ENCODE measurements at places on chromosomes 4 and X.

DNA sequence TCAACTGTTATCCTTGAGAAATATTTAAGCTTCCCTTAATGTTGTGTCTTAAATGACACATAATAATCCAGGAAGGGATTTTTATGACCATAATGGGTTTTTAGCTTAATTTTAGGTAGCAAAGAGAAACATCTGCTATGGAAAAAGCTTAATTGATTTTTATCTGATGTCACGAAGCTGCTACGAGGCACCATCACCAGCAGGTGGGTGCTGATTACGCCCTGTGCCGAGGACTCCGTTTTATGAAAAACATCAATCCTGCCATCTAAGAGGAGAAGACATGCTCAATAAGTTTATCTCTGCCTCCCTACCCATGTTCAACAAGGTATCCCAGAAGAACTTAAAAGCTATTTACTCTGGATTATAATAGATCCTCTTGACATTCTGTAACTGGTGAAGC, 280.6 kb upstream of the ZFP42 start:
- no peak for DNase-seq

- DNase-seq: no peak
Observed at GRCh38 chr4:26287756-26288155, 33.1 kb upstream of the RBPJ start.

GRCh38 chrX:119505945-119506344, 37.7 kb downstream of the SLC25A5 start:
- no peak for DNase-seq

DNA sequence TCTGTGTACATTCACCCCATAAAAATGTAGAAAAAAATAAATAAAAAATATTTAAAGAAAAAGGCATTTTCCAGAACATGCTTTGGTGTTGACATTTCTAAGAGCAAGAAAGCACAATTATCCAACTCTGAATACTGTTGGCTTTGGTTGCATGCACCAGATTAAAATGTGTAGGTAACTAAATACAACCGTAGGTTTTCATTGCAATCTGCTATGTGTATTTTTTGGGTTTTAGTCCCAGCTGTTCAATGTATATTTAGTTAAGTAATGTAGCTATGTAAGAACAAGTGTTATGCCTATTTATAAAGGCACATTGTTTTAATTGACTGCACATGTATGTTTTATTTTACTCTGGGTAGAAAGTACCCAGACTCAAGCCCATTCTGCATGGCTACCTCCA, 108.1 kb upstream of the PAQR3 start:
- no peak for DNase-seq

DNA sequence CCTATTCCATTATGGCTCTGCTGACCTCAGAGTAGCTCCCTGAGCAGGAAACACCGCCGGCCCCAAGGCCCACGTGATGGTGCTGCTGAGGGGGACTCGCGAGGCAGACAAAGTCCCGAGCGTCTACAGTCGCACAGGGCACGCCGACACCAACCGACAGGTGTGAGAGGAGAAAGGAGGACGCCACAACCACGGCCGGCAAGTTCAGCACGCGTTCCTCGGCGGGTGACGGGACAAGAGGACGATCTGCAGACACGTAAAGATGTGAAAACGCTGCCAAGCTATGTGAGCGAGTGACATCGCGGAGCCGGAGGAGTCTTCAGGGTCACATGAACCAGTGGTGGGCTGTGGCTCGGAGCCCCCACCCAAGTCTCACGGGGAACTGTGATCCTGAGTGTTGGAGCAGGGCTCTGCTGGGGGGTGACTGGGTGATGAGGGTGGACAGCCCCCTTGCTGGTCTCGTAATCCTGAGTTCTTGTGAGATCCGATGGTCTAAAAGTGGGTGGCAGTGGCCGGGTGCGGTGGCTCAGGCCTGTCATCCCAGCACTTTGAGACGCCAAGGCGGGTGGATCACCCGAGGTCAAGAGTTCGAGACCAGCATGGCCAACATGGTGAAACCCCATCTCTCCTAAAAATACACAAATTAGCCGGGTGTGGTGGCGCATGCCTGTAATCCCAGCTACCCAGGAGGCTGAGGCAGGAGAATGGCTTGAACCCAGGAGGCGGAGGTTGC, 34.0 kb downstream of the PPP2R3B start:
- no peak for DNase-seq
